C1 segment of cervical spinal cord (tissue), 14 donors: ENCODE measurements at places on chromosomes 4 and X.

DNA sequence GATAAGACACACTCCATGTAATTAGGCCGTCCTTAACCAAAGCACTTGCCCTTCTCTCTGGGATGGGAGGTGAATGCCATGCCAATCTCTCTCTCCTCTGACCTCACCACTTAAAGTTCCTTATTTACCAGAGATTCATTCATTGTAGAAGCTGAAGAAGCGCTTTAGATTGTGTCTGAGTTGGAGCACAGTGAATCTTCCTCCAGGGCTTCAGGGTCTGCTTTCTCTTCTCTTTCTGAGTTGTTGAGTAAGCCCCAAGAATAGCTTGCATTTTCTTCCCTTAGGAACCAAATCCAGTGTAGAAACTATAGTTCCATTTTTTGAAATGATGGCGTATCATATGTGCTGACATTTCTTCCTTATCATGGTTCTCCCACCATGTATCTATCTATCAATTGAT is 104.5 kb upstream of the MAML3 start:
- DNase-seq, result no peak

- DNase-seq, result no peak
Measured at GRCh38 chr4:38696697-38697096, 32.7 kb downstream of the KLF3 start.

DNA sequence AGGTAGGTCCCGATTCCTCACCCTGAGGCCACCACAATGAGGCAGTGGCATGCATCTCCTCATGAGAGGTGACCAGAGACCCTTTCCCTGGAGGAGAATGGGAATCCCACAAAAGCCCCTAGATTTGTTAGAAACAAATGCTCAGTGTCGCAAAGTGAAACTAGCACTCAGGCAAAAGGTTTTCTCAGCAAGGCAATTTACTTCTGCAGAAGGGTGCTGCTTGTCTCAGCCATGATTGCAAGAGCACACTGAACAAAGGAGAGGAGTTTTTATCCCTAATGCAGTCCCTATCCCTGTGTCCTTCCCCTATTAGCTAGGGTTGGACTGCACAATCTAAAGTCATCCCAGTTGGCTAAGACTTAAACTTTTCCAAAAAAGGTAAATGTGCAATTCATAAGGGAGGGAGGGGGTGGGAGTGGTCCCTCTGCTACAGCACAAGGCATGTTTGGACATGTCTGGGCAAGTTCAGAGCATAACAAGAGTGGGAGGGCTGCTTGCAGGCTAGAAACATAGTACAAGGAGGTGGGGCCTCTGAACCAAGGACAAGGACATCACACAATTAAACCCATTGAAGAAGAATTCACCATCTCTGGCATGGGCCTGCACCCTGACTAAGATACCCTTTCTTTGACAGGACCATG is 185.3 kb downstream of the CCNG2 start:
- no peak for DNase-seq

DNA sequence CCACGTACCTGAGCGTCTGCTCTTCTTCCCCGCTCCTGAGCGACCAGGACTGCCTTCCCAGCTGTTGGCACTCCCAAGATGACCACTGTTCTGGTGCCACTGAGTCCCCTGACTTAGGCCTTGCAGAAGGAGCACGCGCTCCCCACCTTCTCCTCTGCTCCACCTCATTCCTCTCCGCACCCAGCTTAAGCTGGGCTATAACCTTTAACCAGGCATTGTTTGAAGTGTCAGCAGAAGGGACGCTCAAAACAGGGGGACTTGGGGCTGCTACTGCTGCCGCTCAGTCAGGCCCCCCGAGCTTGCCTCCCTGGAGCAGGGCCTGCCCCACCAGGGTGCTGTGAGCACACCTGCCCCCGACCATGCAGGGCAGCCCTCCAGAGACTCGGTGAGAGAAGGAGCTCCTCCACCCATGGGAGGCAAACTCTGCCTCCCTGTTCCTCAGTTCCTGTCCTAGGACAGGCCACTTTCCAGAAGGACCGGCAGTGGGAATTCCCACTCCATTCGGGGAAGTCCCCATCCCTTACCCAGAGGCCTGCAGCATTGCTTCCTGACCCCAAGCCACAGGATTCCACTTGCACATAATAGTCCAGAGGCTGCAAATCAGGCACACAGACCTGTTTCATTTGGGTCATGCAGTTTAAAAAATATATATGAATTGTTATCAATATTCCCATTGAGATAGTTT is 99.7 kb upstream of the ENPP6 start:
- no peak for DNase-seq

GRCh38 chr4:87669373-87669772 is 19.3 kb downstream of the DMP1 start:
- DNase-seq, result peak; percentile 34
